Spinal cord (tissue), 10 donors: ENCODE measurements at places on chromosomes 3 and 15.
A peak's percentile ranks its signal among the peaks of the same experiment; 100 is the strongest.

DNA sequence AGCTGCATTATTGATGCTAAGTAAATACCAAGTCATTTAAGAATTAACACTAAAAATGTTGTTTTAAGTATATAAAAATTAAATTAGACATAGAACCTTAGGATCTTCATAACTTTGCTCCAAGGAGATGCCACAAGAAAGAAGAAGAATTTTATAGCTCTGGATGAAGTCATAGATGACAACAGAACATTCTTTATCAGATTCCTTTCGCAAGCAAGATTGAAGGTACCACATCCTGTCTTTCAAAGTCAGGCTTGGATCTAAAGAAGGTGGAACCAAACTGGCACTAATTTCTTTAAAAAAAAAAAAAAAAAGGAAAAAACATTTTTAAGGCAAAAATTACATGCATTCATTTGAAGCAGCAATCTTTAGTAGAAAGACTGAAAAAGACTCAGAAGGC, 62.5 kb downstream of the POLQ start:
- DNase-seq, result no peak

DNA sequence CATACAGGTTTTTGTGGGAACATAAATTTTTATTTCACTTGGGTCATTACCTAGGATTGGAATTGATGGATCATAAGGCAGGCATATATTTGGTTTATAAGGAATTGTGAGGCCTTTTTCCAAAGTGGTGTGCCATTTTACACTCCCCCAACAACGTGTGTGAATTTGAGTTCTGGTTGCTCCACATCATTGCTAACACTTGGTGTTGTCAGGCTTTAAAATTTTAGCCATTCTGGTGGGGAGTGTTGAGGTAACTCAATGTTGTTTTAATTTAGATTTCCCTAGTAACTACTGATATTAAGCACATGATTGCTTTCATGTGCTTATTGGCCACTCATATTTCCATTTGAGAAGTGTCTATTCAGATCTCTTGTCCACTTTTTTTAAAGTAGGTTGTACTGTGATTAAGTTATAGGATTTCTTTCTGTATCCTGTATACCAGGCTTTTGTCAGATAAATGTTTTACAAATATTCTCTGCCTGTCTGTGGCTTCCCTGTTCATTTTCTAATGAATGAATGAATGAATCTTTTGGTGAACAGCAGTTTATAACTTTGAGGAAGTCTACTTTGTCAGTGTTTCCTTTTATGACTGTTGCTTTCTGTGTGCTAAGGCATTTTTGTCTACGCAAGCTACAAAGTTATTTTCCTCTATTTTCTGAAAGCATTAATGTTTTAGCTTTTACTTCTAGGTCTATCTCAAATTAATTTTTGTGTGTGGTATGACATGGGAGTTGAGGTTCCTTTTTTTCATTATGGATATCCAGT, 17.9 kb upstream of the NR2C2 start:
- DNase-seq, result no peak

DNA sequence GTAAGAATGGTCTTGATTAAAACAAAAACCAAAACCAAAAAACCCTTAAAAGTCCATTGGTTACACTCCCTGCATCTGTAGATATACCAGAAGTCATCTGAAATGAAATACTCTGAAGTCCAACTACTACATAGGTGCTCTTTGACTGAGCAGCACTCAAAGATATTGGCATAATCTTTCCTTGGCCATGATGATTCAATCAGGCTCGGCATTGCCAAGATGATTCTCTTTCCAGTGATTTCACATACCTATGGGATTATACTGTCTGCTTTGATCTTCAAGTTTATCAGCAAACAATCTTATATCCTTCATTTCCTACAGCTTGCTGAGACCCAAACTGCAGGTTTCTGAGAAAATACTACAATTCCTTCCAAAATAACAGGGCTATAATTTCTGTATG, 35.9 kb upstream of the DIPK2A start:
- no peak for DNase-seq

GRCh38 chr15:57319226-57319918, 56.9 kb upstream of the CGNL1 start:
- DNase-seq, result no peak

DNA sequence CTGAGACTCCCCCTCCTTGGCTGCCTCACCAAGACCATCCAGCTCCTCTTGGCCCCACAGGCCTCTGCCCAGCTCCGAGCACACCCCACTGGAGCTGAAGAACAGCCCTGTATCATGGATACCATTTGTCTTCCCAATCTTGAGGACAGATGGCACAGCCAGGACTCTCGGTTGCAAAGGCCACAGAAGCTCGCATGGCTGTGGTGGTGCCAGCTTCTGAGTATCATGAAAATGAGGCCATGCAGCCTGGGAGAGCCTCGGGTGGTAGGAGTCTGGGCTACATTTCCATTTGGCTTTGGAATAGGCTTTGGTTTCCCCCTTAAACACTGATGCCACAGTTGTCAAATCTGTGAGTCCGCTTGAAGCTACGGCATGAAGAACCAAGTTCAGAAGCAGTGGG, 106.6 kb downstream of the SEMA5B start:
- DNase-seq, result no peak

DNA sequence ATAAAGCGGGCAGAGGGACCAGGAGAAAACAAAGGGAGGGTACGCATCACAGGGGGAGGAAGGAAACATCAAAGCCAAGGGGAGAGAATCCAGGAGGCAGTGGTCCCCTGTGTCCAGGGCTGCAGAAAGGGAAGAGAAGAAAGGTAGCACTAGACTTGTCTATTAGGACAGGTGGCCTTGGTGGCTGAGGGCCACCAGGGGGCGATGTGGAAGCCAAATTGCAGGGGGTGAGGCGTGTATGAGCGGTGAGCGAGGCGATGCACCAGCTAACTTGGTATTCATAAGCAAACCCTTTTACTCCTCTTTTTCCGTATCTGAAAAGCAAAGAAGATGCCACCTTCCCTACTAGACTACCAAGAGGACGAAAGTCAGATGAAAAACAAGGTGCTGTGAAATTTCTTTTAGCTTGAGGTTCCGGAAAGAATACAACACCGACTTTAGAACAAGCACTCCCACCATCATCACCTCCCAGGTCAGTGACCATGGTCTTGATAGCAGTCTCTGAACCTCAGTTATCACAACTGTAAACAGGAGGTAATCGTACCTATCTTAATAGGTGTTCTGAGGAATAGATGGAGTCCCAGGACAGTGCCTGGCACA, 654.4 kb upstream of the ADAMTS9 start:
- DNase-seq, result no peak

DNA sequence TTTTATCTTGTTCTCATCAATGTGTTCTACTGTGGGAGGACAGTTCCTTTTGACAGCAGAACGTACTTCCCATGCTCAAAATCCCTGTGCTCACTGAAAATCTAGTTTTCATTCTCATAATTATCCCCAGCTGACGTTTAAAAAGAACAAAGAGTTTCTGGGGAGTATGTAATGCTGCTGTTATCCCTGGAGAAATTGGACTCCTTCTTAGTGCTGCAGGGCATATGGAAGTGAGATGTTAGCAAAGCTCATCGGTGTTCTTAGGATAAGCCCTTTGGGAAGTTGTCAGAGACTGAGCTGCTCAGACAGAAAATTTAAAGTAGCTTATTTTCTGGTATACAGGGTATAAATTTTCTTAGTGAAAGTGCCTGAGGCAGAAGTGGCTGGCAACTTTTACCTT, 66.5 kb downstream of the CDAN1 start:
- DNase-seq, result peak; percentile 49

- DNase-seq, result no peak
Measured at GRCh38 chr3:115169808-115170207, 22.7 kb upstream of the ZBTB20 start.

DNA sequence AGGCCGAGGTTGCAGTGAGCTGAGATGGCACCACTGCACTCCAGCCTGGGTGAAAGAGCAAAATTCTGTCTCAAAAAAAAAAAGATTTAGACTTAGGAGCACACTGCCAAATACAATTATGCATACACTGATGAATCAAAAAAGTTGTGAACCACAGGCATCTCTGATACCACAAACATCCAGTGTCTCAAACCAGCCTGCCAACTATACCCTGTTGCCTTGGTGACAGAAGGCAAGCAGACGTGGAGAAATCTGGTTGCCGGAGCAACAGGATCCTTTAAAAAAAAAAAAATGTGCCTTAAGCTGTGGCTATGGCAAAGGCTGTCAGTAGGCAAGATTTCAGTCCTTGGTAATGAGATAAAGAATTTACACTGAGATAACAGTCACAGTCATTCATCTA, 202.3 kb downstream of the NEK10 start:
- DNase-seq, result peak; percentile 94

GRCh38 chr3:190443257-190443656, 6.4 kb downstream of the TMEM207 start:
- DNase-seq, result no peak

DNA sequence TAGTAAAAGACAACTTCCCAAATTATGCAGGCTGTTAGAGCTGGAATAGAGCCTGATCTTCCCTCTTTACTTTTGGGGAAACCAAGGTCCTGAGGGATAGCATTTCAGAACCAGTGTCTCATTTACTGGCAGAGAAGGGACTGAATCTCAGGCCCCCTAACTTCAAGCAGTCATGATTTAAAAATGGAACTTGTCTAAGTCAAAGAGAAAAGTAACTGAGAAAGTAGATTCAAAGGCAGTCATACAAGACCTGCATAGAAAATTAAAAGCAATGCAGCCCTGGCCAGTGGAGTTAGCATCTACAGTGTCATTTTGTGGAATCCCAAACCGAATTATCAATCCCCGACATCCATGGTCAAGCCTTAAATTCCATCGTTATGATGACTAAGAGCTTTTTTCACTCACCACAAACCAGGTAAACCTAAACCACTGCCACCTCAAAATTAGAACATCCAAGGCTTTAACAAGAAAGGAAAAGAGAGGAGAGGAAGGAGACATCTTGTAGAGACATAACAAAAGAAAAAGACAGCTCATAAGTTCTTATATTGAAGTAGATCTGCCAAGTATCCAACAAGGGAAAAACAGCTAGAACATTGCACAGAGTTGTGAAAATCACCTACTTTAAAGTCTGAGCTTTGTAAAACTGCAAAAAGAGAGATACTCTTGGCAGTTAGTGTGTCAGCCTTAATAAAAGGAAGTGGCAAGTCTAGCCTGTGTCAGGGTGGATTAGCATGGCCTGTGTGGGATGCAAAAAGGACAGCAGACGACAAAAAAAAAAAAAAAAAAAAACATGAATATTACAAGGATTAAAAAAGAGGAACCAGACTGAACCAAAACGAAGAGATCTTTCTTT, 54.1 kb upstream of the CCR2 start:
- no peak for DNase-seq

GRCh38 chr3:24650839-24651238, 156.2 kb upstream of the THRB start:
- no peak for DNase-seq

DNA sequence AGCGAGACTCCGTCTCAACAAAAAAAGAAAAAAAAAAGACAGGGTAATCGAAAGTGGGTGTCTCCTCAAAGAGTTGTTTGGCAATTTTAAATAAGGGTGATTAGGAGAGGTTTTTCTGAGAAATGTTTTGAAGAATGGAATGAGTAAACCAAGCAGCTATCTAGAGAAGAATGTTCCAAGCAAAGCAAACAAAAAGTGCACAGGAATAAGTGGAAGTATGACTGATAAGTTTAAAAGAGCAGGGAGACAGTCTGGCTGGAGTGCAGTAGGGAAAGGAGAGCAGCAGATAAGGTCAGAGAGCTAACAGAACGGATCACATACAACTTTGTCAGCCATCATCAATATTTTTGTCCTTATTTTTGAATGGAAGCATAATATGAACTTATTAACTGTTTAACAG, 853.5 kb downstream of the TUSC7 start:
- no peak for DNase-seq

DNA sequence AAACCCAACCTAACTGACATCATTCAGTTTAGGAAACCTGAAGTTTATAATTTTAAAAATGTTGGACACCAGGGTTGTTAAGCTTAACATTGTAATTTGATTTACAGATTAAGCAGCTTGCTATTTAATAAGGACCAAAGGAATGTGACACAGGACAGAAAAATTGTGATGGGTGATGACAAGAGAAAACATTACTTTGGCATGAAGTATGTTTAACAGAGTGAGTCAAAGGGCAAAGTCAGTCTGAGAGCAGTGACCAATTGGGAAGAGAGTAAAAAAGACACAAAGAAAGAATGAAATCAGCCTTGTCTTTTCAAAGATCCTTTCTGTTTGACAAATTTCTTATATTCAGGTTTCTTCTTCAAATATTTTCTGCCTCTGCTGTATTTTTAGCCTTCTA, 1301.6 kb downstream of the SI start:
- DNase-seq, result peak; percentile 1

DNA sequence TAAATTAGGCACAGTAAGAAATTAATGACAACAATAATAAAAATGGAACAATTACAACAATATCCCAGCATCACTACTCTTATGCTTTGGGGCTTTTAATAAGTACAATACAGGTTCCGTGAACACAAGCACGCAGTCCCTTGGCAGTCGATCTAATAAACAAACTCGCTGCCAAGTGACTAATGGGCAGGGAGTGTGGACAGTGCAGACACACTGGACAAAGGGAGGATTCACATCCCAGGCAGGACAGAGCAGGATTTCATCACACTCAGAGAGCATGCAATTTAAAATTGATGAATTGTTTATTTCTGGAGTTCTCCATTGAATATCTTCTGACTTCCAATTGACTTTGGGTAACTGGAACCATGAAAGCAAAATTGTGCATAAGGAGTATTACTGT, 524.1 kb upstream of the CFAP20DC start:
- peak; percentile 50 for DNase-seq

- no peak for DNase-seq
Measured at GRCh38 chr3:168071591-168072322, 24.0 kb downstream of the GOLIM4 start.

- no peak for DNase-seq
Measured at GRCh38 chr3:120350401-120350941, 1.3 kb upstream of the LRRC58 start.

GRCh38 chr15:27585041-27585640, 514.0 kb downstream of the OCA2 start:
- no peak for DNase-seq

DNA sequence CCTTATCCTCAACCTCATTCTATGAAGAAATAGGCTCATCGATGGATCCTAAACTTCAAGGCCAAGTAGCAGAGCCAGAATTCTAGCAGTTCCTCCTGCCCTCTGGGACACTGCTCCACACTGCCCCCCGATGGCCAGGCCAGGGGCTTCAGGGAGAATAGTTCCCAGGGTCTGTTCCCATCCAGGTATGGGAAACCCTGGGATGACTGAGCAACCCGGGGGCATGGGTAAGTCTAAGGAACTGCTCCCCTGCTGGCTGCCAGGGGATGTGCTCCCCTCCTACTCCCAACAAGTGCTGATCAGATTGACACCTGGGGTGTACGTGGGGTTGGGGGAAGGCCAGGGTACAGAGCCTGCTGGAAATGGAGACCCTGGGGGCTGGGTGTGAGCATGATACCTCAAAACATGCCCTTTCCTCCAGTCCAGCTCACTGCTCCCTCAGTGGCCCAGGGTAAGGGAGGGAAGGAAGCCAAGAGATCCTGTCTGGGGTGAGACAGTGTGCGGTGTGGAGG, 7.6 kb downstream of the ULK3 start:
- no peak for DNase-seq
